ENCODE measurements at places on chromosomes 2 and 18. TPM values are rescaled to one million over a fixed set of nuclear protein-coding genes. Genes with fewer than 3 reads are reported as not detected.

GKN2 gene
- total RNA-seq, result not detected

EVX2 gene
- not detected for total RNA-seq

SH3RF3 gene
- total RNA-seq, result 8.4 TPM

KRTCAP3 gene
- total RNA-seq, result not detected

PRKAG3 gene
- not detected for total RNA-seq

PDE1A gene
- 206 TPM for total RNA-seq

CCDC148 gene
- total RNA-seq, result 0.16 TPM

LIMS4 gene
- 15.1 TPM for total RNA-seq

CD207 gene
- not detected for total RNA-seq

IHH gene
- not detected for total RNA-seq

UGT1A3 gene
- not detected for total RNA-seq

SLC66A3 gene
- total RNA-seq, result 42.9 TPM

CREG2 gene
- total RNA-seq, result 0.36 TPM

GPR17 gene
- not detected for total RNA-seq

RUFY4 gene
- total RNA-seq, result not detected

PTPRN gene
- total RNA-seq, result 1.9 TPM

GPR45 gene
- total RNA-seq, result not detected

SNRNP27 gene
- total RNA-seq, result 50.9 TPM

CTAGE1 gene
- total RNA-seq, result not detected

FZD7 gene
- total RNA-seq, result 3.2 TPM

YES1 gene
- 54.3 TPM for total RNA-seq

STAT4 gene
- total RNA-seq, result 7.8 TPM

FAM110C gene
- total RNA-seq, result not detected

CHRNG gene
- total RNA-seq, result not detected

ADAM23 gene
- 8.3 TPM for total RNA-seq

RNF144A gene
- total RNA-seq, result 1.9 TPM

MYO5B gene
- total RNA-seq, result not detected

XPO1 gene
- total RNA-seq, result 70.3 TPM

M1AP gene
- total RNA-seq, result not detected

FSHR gene
- not detected for total RNA-seq

MOCOS gene
- total RNA-seq, result 1.1 TPM

STK11IP gene
- 14.6 TPM for total RNA-seq

RIT2 gene
- total RNA-seq, result not detected

ABI2 gene
- total RNA-seq, result 17.3 TPM

STPG4 gene
- total RNA-seq, result not detected

COLEC12 gene
- total RNA-seq, result 96.6 TPM

INO80D gene
- total RNA-seq, result 3.8 TPM

PPP1R7 gene
- 77.3 TPM for total RNA-seq

SH3BP4 gene
- total RNA-seq, result 31.1 TPM

ANKRD30BL gene
- not detected for total RNA-seq

COPS8 gene
- total RNA-seq, result 201 TPM

MAP2 gene
- 3.4 TPM for total RNA-seq

C2orf72 gene
- total RNA-seq, result 2.1 TPM

SLC4A3 gene
- 6.3 TPM for total RNA-seq

NT5C1B gene
- not detected for total RNA-seq
